Breast epithelium (tissue), 4 donors: ENCODE measurements at places on chromosomes 7 and 10. TPM values are rescaled to one million over a fixed set of nuclear protein-coding genes. Genes with fewer than 3 reads are reported as not detected.
A peak's percentile ranks its signal among the peaks of the same experiment; 100 is the strongest.

- H3K27ac ChIP-seq, result no peak overlapping the region
- no peaks in the 10 kb centered on the region for H3K4me1 ChIP-seq
- H3K4me3 ChIP-seq, result no peak overlapping the region
- no peaks in the 10 kb centered on the region for H3K36me3 ChIP-seq
These were observed 42.4 kb downstream of the TNS3 start for GRCh38 chr7:47539398-47540052.

DNA sequence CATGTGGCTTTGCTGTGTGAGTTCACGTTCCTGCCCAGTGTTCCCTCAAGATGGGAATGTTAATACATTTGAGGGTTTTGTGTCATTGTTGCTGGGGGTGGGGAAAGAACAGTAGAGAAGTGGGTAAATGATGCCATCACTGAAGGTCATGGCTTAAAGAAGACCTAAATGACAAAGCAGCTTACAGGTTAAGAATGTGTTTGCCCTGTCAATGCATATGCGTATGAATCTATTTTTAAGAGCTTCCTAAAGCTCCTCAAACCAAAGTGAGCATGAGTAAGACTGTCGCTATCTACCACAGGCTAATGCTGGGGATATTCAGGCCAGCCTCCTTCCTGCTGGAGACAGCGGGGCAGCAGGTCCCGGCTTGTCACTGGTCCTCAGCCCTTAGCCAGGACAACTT is 162.9 kb downstream of the CREB5 start:
- H3K4me3 ChIP-seq, result no peak overlapping the region
- H3K27ac ChIP-seq, result no peak overlapping the region
- DNase-seq, result no peak

DNA sequence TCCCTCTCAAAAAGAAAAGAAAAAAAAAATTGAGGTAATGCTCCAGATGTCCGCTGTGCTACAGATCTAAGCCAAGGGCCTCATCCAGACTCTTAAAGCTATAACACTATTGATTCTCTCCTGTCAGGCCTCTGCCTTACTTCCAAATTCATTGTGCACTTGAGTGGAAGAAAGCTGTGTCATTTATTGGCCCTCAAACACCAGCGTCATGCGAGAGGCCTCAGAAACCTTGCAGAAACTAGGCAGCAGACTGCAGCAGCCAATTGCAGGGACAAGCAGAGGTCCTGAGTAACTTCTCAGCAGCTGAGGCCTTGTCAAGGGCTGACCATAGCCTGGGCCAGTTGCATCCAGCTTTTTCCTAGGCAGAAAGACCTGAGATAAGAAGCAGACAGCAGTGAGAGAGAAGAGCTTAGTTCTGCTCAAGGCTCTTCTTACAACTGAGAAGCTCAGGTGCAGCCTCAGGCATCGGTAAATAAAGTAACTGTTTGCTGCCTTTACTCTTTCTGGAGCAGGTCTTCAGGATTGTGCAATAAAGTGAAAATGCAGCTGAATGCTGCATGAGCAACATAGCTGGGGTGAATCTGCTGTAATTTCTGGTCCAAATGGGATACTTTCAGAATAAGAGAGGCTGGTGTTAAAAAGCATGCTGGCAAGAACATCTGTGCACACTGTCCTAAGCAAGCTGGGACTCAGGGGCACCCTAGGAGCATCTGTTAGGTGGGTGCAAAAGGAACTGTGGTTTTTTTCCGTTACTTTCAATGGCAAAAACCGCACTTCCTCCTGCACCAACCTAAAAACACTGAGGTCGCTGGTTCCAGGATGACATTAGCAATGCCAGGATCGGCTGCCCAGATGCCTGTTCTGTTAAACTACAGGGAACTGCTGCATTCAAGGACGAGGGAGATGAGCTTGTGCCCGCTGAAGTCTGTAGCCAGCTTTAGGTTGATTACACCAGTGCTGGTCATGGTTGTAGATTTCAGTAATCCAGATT is 181.8 kb upstream of the PFKP start:
- no peaks in the 10 kb centered on the region for H3K27me3 ChIP-seq
- no peaks in the 10 kb centered on the region for H3K36me3 ChIP-seq
- DNase-seq, result no peak
- H3K4me3 ChIP-seq, result no peak overlapping the region

PTN gene
- total RNA-seq, result 51.1 TPM

DNA sequence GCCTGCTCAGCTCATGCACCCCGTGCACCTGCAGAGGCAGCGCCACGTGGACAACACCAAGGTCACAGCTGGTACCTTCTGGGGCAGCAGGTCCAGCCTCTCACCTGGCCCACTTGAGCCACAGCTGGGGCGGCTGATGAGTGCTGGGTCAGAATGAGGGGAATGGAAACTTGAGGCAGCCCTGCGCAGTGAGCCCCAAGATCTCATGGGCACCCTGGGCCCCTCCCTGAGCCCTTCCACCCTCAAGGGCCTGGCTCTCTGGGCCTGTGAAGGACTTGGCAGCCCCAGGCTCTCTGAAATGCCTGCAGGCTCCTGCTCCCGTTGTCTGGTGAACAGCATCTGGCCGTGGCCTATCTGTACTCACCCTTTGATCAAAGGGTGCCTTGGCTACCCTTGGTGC is 112.7 kb downstream of the TCERG1L start:
- H3K4me3 ChIP-seq, result no peak overlapping the region
- no peak overlapping the region for H3K27ac ChIP-seq
- no peak for DNase-seq
- H3K4me1 ChIP-seq, result no peaks in the 10 kb centered on the region
- H3K36me3 ChIP-seq, result no peaks in the 10 kb centered on the region

PITX3 gene
- total RNA-seq, result not detected

TIAL1 gene
- total RNA-seq, result 76.4 TPM

GRCh38 chr10:11760861-11761260 is 18.7 kb downstream of the ECHDC3 start:
- no peaks in the 10 kb centered on the region for H3K36me3 ChIP-seq
- H3K4me3 ChIP-seq, result no peak overlapping the region
- no peaks in the 10 kb centered on the region for H3K27me3 ChIP-seq
- no peak for DNase-seq
- no peaks in the 10 kb centered on the region for H3K4me1 ChIP-seq

FAM171A1 gene
- total RNA-seq, result 7.6 TPM

- no peak overlapping the region for H3K4me3 ChIP-seq
- H3K4me1 ChIP-seq, result no peaks in the 10 kb centered on the region
- DNase-seq, result no peak
- no peak overlapping the region for H3K27ac ChIP-seq
- H3K36me3 ChIP-seq, result no peaks in the 10 kb centered on the region
- no peaks in the 10 kb centered on the region for H3K27me3 ChIP-seq
These were observed 992.1 kb downstream of the NRG3 start for GRCh38 chr10:82867056-82867455.

DNA sequence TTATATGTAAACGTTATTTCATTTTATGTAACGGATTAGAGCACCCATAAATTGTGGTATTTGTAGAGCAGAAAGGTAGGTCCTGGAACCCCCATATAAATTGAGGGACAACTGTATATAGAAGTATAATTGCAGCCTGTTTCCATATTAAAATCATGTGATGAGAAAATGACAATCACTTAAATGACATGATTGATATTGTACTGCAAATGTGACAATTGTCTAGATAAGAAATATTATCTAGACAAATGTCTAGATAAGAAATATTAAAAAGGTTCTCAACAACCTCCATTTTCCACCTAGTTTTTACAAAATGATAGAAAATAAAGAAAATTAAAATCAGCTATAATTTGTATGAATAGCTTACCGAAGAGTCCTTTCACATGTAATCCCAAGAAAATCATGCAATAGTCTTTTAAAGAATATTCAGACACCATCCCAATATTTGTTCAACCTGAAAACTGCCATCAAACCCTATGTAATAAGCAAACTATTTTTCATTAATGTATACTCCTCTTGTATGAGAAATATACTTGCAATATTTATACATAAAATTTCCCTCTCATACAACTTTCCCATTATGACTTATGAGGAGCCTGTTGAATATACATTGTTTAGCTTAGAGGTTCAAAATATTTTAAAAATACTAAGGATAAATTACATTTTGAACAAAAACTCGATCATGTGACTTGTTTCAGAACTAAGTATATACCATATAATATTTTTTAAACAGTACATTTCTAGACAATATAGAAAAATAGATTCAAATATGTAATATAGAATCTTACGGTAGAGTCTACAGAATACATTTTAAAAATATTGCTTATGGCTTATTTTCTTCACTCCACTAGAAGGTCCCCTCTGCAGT is 153.2 kb downstream of the CRPPA start:
- H3K27me3 ChIP-seq, result no peaks in the 10 kb centered on the region
- H3K4me1 ChIP-seq, result no peaks in the 10 kb centered on the region
- no peak for DNase-seq
- no peak overlapping the region for H3K4me3 ChIP-seq

SPDYE9 gene
- total RNA-seq, result not detected

DNA sequence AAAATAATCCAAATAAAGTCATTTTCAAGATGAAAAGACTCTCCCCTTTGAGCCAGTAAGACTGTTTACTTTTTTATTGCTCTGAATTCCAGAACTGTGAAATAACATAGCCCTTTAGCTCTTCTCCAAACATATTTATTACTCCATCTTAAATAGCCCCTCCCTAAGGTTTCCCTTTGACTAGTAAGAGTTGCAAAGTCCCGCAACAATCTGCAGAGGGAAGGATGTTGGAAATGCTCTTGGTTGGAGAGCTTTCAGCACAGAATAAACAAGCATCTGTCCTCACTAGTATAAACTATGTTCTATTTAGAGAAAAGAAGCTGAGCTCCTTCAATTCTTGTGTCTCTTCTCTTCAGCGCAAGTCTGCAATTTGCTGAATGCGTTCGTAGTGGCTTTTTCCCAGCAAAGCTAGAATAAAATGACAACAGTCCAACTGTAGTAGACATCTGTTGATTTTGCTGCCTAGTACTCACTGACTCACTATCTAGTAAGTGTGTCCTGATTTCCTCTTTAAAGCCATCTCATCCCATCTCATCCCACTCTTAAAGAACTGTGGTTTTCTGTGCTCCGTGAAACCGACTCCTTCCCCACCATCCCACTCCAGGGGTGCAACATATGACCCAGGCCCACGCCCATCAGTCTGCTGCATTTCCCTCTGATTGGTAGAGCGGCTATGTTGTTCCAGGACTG is 104.0 kb downstream of the FAM107B start:
- H3K4me1 ChIP-seq, result no peaks in the 10 kb centered on the region
- H3K27ac ChIP-seq, result peak overlapping the region; percentile 52

MEIG1 gene
- total RNA-seq, result not detected

DNA sequence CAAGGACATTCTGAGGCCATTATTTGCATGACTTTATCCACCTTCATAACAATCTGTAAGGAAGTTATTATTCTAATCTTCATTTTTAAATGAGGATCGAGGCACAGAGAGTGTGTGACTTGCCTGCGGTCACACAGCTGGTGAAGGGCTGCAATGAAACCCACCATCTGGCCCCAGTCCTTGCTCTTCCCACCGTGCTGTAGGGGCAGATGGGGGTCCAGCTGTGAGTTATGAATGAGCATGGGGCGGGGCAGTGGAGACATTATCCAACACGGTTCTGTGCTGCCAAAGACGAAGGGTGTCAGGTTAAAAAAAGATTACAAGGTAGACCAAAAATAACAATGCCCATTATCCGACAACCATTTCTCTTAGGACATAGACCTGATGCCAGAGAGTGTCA is 417.5 kb upstream of the MGMT start:
- no peaks in the 10 kb centered on the region for H3K27me3 ChIP-seq
- DNase-seq, result no peak
- no peaks in the 10 kb centered on the region for H3K36me3 ChIP-seq
- no peak overlapping the region for H3K27ac ChIP-seq
- H3K4me1 ChIP-seq, result no peaks in the 10 kb centered on the region

ERV3-1 gene
- total RNA-seq, result 66.9 TPM

DNA sequence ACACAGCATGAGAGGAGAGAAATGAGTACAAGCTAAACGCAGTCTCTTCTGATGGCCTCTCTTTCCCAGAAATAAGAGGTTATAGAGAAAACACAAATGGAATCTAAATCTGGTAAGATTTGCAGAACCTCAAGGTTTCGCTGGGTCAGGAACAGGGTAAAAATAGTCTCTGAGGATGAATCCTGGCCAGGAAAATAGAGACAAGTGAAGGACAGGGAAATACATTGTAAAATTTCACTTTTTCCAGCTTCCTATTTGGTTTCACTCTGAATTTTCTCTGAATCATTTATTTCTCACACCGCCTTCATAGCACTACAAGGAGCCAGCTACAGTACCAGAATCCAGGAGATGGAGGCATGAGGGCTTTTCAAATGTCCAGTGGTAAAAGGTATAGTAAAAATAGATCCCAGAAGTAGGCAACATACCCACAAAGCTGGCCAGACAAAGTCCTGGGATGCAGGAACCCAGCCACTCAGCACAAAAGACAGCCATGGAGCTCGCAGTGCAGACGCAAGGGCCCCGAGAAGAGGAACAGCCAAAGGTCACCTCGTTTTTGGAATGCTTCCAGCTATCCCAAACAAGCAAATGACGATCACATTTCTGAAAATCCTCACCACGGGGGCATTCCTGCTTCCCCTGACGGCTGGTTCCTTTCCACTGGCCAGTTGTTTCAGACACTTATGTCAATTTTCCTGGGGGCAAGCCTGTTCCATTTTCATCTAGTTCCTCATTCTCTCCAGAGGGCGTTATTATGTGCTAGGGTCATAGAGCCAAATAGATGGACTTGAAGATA is 21.5 kb upstream of the IKZF1 start:
- no peak overlapping the region for H3K4me3 ChIP-seq
- no peak for DNase-seq
- no peaks in the 10 kb centered on the region for H3K4me1 ChIP-seq
- H3K36me3 ChIP-seq, result no peaks in the 10 kb centered on the region
- no peaks in the 10 kb centered on the region for H3K27me3 ChIP-seq

- no peak overlapping the region for H3K27ac ChIP-seq
- DNase-seq, result no peak
- no peaks in the 10 kb centered on the region for H3K27me3 ChIP-seq
- no peak overlapping the region for H3K4me3 ChIP-seq
These were observed 100.2 kb downstream of the LRMDA start for GRCh38 chr10:75531571-75532031.

DNA sequence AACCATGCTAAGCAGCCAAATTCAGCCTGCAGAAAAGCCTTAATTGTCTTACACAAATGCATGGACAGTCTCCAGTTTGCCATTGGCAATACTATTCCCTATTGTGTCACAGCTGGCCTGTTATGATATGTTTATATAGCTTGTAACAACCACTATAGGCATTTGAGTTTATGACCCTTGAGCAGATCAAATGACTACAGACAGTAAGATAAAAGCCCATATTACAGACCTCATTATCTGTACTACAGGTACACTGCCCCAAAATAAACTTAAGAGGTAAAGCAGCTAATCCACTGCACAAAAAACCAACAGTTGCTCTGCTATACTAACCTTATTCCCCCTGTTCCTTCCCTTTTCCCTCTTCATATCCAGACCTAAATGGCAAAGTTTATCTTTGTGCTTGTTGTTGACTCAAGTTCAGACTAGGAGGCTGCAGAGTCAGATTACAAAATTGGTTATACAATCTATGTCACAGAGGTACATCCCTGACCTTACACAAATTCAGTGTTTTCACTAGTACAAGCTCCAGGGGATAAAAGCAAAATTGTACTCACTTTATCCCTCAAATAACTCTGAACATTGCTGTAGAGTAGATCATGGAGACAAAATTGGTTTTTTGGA is 218.4 kb downstream of the GRM8 start:
- no peaks in the 10 kb centered on the region for H3K4me1 ChIP-seq
- no peak overlapping the region for H3K4me3 ChIP-seq
- no peak for DNase-seq
- H3K36me3 ChIP-seq, result no peaks in the 10 kb centered on the region
